ENCODE measurements at places on chromosomes 16 and 17. TPM values are rescaled to one million over a fixed set of nuclear protein-coding genes. Genes with fewer than 3 reads are reported as not detected.

The PRKCA gene
- total RNA-seq, result 26.8 TPM

The TP53TG3F gene
- not detected for total RNA-seq

The PRAC1 gene
- total RNA-seq, result not detected

The NTN3 gene
- not detected for total RNA-seq

The KRT24 gene
- not detected for total RNA-seq

The DHRS7C gene
- total RNA-seq, result not detected

DNA sequence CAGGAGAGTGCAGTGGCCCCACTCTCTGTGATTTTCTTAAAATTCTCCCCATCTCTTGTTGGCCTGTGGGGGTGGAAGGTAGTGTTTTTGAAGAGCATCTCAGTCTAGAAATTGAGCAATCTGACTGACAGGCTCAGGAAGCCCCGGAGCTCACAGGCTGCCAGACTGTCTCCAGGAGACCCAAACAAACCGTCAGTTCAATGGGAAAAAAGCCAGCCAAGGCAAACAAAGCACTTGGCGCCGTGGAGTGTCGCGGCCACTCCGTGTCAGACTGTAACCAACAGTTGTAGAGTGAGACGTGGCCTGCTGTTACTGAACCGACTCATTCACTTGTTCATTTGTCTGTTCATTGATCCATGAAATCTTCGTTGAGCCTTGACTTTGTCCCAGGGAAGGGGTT lies 33.7 kb downstream of the RGS9 start:
- DNase-seq, result peak; percentile 96

DNA sequence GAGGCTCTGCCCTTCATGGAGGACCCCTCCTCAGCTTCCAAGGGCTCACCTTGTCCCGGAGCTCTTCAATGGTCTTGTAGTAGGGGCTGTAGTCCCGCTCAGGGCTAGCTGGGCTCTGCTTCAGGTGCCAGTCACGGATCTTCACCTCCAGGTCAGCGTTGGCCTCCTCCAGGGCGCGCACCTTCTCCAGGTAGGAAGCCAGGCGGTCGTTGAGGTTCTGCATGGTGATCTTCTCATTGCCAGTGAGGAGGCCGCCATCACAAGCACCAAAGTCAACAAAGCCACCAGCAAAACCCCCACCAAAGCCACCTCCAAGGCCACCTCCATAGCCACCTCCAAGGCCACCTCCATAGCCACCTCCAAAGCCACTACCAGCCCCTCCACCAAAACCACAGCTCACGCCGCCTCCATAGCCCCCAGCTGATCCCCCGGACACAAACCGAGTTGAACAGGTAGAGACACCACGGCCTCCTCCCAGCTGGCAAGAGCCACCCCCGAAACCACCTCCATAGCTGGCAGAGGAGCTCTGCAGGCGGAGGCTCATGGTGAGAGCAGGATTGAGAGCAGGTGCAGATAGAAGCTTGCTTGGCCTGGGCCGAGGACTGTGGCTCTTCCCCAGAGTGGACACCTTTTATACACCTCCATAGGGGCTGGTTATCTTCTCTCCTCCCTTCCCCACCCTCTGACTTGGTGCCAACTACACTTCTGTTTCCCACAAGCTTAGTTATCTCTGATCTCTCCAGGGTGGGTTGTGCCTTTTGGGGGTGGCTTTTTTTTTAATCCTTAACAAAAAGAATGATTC lies at the start of gene KRT13:
Gene KRT13, minus strand, starts transcription at position 606 of the 802 bp plus-strand sequence. Its CDS starts 62 bp downstream, at position 544.
- DNase-seq, result no peak

- no peak for DNase-seq
Observed at GRCh38 chr16:86565181-86565631, 1.4 kb upstream of the FOXC2 start.

- no peak for DNase-seq
Observed at GRCh38 chr16:30493941-30494488, 21.5 kb downstream of the ITGAL start.

GRCh38 chr17:67555855-67556254 lies 161.9 kb upstream of the NOL11 start:
- no peak for DNase-seq

- DNase-seq, result no peak
Observed at GRCh38 chr16:21684199-21684598, 20.4 kb downstream of the OTOA start.

DNA sequence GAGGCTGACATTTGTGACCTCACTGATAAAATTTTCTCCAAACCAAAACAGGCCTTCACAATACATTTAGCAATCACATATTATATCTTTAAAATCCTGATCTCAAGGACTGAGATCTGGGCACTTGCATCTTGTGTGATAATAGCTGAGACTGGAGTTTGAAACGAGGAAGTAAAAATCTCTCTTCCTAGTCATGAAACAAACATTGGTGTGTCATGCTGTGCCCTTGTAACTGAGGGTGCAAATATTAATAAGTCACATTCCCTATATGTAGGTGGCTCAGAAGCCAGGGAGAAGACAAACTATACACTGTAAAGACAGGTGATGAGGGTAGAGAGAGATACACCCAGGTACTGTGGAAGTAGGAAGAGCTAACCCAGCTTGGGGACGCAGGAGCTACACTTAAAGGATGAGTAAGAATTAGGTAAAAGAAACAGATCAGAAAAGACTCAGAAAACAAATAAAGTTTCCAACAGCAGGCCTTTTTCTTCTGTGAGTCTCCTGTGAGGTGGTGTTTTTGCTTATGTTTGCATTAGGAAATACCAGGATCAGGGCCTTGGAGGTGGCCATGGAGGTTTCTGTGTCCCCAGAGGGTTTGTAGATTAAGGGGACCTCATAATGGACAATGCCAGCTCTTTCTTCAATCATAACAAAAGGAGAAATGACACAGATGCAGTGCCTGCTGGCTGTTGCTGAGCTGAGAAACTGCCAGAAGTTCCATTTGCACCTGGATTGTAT lies 335.7 kb downstream of the GRIN2A start:
- DNase-seq, result no peak

GRCh38 chr16:84327926-84328505 lies 33.3 kb downstream of the WFDC1 start:
- DNase-seq, result no peak

DNA sequence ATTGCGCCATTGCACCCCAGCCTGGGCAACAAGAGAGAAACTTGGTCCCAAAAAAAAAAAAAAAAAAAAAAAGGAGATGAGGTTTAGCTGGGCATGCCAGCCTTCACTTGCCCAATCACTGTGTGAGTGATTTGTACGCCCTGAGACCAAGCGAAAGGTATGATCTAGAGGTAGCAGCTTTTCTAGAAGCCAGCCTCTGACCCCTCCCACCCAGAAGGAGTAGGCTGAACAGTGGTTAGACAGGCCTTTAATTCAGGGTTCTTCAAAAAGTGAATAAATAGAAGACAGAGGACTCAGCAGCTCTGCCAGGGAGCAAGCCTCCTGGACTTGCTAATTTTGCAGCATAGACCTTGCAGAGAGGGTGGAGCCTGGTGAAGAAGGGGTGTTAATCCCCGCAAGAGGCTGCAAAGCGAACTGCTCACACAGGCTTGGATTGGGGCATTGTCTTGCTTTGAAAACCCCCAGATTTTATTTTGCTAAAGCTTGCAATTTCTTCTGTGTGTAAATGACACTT lies 7.1 kb upstream of the CYTH1 start:
- DNase-seq, result no peak

GRCh38 chr16:54027995-54028394 lies 258.6 kb downstream of the IRX3 start:
- no peak for DNase-seq

GRCh38 chr16:23856251-23856709 lies 20.5 kb downstream of the PRKCB start:
- no peak for DNase-seq

DNA sequence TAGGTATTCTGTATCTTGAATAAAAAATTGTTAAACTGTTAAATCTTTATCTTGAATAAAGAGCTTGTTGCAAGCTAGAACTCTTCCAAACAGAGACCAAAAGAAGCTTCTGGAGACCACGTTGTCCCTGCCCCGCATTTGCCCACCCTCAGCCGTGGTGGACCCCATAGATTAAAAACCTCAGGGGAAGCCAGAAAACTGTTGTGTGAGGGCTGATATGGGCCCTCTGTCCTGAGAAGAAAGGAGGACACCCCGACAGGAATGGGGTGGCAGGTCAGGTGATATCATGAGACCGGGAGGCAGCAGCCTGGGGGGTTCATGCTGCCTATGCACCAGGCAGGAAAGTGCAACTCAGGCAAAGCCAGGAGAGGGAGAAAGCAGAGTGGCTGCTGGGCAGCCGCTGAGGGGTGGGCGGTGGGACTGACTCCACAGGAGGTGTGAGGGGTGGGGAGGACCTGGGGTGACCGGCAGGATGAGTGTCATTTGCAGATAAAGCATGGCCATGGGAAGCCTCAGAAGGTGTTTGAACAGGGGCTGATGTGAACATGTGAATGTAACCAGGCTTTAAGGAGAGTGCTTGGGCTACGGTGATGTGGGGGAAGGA lies 147.8 kb downstream of the IRF8 start:
- DNase-seq, result no peak

DNA sequence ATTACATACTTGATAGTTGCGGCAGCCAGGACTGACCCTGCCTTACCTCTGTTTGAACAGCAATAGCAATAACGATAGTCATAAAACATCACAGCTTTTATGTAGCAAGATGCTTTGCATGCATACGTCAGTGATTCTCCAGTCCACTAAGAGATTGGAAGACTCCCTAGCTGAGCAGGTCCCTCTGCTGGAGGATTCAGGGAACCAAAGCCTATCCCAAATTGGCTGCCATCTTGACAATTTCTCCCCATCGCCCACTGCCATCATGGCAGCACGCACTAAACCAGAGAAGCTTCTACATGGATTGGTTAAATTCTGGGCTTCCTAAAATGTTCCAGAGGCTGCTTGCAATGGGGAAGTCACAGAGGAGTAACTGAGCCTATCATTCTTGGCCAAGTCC lies 360.6 kb upstream of the XYLT1 start:
- DNase-seq, result no peak

Measured in Caki2 (cell line).